ENCODE measurements at places on chromosomes 3 and 15. TPM values are rescaled to one million over a fixed set of nuclear protein-coding genes. Genes with fewer than 3 reads are reported as not detected.

PLA2G4D gene
- not detected for total RNA-seq

KLHDC8B gene
- total RNA-seq: 27.5 TPM

FBXW12 gene
- total RNA-seq: not detected

ABTB1 gene
- 27.7 TPM for total RNA-seq

All from gastrocnemius medialis (tissue), 4 donors.